ENCODE measurements at places on chromosomes 16 and 17.

DNA sequence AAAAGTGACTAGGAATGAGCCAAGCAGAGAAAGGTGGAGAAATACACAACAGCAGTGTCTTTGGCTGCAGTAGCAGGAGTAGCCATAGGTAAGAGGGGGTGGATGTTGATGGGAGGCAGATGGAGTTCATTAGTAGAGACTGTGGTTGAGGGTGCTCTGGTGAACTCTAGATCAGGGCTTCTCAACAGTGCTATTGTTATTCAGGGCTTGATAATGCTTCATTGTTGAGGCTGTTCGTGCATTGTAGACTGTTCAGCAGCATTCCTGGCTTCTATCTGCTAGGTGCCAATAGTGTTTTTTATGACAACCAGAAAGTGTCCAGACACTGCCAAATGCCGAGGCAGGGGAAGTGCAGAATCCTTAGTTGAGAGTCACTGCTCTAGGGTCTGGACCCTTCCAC lies 3.6 kb downstream of the ALKBH5 start:
- DNase-seq, result no peak

GRCh38 chr16:84735849-84736586 lies 36.2 kb downstream of the USP10 start:
- DNase-seq, result peak; percentile 87

GRCh38 chr17:8283356-8283755 lies 5.1 kb upstream of the RANGRF start:
- DNase-seq, result no peak

DNA sequence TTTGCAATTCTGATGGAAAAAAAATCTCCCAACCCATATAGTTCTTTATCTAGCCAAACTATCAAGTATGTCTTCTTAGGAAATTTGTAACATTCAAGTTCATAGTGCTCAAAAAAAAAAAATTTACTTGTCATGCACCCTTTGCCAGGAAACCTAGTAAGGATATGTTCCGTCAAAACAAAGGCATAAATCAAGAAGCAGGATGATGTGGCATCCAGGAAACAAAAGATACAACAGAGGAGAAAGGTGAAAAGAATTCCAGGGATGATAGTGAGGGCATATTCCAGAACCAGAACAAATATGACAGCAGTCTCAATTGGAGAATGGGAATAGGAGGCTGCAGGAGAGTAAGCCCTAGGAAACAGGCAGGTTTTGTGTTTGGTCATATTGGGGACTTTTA lies 104.6 kb downstream of the SPAG9 start:
- DNase-seq, result no peak

GRCh38 chr17:57600074-57600473 lies 145.0 kb downstream of the CCDC182 start:
- DNase-seq, result no peak

- no peak for DNase-seq
Observed at GRCh38 chr17:46020998-46021397, 21.9 kb downstream of the STH start.

- no peak for DNase-seq
Observed at GRCh38 chr16:27785307-27785678, 235.3 kb downstream of the KATNIP start.

DNA sequence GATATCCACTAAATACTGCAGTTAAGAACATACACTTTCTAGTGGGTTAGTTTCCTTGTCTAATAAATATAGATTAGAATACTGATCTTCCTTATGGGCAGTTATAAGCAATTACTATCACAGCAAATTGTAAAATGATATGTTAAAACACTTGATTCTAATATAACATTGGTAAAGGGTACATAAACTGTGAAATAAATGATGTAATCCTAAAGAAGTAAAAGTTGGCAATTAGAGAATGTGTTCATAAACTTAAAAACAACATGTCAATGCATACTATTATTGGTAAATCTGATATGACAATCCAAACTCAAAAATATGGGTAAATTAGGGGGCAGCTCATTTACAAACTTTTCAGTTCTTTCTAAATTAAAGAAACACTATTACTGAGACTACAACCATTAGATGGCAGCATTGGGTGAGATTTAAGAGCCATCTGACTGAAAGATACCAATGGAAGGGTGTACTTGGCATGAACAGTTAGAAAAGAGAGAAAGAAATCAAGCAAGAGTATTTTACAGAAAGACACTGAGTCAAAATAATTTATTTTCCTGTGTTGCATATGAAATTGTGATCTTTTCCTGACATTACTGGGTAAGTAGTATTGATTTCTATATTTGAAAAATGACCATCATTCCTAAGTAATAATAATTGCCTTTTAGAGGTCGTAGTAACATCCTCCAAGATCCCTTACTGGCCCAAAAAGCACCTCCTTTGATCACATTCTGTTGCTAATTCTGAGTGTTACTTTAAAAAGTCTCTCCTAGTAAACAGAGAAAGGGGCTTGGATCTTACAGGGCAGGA lies 119.6 kb downstream of the SPAG9 start:
- DNase-seq, result peak; percentile 76

DNA sequence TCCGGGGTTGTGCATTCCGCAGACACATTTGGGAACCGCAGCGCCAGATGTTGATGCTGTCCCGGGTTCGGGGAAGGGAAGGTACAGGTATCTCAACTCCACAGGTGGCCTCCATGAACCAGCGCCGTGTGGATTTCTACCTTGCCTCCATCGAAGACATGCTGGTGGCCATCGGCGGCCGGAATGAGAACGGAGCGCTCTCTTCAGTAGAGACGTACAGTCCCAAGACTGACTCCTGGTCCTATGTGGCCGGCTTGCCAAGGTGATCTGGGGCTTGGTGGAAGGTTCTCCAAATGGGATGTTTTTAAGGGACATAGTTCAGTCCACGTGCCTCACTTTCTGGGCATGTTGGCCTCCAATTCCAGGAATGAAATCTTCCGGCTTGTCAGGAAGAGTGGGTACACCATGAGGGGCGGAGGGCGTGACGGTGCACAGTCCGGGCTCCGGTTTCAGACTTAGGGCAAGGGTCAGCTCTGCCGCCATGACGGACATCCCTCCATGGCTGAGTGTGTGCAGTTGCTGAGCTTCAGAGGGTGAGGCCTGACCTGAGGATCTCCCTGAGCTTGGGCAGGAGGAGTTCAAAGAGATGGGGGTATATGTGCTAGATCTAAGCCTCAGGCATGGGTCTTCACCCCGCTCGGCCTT lies 11.5 kb downstream of the KLHL36 start:
- DNase-seq, result no peak

- DNase-seq, result peak; percentile 73
Observed at GRCh38 chr16:69351309-69352027, at the start of gene TMED6. TSS of gene TMED6 (minus strand) at chr16:69351786. CDS start at chr16:69351753, 33 bp downstream.

DNA sequence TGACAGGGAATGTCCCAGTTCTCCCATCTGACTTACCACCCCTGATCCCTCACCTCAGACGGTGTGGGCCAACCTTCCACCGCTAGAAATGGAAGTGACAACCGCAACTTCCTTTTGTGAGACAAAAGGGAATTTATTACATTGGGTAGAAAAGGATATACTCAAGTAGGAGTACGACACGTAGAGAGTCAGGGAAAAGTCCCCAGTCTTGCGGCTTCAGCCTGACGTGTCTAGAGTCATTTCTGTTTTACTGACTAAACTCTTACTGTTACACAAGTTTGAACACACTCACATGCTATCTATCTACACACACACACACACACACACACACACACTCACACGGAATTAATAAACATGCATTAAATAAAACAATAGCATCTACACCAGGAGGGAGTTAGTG lies 178.9 kb downstream of the COPRS start:
- DNase-seq, result no peak

GRCh38 chr17:9004132-9004960 lies 17.0 kb upstream of the NTN1 start:
- DNase-seq, result no peak

DNA sequence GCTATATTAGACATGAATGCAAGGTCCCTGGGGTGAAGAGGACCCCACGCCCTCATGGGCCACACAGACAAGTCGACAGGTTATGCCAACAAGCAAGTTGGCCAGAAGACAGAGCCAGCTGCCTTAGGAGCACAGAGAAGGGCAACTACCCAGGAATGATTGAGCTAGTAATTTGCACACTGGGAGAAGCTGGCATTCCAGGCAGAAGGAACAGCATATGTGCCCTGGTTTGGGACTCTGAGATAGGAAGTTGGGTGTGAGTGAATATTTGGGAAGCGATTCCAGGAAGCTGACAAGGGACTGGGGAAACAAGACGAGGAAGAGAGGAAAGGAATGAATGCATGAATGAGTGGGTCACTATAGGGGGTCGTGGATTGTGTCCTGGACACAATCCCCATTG lies 203.7 kb upstream of the CDH5 start:
- no peak for DNase-seq

- no peak for DNase-seq
Observed at GRCh38 chr17:6456321-6456720, 12.1 kb downstream of the PIMREG start.

DNA sequence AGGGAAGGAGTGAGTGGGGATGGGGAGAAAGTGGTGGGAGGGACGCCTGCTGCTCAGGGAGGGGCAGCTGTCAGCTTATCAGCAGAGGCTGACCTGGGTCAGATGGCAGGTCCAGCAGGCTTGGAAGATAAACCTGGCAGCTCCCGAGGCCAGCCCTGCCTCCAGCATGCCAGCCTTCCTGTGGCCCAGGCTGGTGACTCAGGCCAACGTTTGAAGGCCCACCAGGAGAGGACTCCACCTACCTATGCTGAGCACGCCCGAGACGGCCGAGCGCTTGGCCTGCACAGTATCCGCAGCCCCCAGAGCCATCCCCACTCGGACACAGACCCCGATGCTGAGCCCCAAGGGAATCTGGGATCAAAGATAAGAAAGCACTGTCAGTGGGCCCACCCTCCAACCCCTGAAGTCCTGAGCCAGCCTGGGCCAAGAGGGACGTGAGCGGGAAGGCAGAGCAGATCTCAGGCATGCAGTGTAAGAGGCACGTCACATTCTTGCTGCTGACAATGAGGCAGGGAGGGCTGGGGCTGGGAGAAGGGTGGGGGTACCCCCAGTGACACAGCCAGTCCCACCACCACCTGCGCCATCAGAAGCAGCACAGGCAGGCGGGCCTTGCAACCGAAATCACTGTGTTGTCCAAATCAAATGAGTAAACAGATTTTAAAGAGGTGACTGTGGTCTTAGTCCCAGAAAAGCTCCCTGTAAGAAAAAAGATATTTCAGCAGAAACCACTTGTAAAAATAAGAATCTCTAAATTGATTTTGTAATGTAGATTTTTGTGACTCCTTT lies 12.4 kb downstream of the SLC47A2 start:
- no peak for DNase-seq

DNA sequence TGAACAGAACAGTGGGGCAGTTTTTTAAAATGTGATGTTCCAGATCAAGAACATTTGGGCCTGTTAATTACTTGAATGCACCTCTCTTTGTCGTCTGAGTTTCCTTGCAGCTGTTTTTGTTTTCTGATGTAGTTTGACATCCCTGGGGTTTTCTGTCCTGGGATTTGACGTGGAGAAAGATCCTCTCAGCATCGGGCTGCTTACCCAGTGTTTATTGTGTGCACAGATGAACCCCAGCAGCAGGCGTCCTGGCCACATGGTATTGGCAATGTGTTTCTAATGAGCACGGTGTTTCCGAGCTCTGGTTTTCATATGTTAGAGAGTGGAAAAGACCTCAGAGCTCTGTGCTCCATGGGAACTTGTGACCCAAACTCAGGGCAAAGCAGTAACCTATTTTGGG lies 191.1 kb upstream of the IRX3 start:
- peak; percentile 49 for DNase-seq

- DNase-seq, result peak; percentile 28
Observed at GRCh38 chr17:59296190-59296589, 35.3 kb upstream of the YPEL2 start.

DNA sequence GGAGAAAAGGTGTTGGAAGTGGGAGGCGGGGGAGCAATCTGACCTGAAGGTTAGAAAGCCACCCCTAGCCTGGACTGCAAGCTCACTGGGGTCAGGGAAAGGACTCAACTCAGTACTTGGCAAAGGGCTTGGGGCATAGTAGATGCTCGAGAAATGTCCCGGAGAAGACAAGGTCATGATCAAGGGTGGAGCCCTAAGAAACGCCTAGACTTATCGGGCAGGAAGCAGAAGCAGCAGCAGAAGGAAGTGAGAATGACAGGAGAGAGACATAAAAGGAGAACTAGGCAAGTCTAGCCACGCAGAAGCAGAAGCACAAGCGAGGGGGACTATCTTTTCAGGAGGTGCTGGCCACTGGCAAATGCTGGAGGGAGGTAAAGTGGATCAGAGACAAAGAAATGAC lies 10.2 kb downstream of the COTL1 start:
- no peak for DNase-seq

- DNase-seq, result no peak
Observed at GRCh38 chr16:22372882-22373661, 1.3 kb downstream of the CDR2 start.

GRCh38 chr17:46147296-46147695 lies 45.9 kb downstream of the KANSL1 start:
- DNase-seq, result no peak

DNA sequence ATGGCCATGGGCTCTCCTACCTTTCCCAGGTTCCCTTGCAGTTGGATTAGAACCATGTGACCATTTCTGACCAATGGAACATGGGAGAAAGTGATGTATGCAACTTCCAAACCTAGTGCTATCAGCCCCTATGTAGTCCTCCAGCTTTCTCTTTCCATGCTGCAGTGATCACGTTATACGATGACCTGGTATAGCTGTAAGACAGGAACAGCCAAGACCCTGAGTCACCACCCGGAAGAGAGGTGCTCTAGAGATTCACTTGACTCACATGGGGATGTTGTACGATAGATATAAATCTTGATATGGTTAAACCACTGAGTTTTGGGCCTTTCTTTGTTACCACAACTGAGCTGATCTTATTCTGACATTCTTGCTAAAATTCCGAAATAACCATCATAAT lies 65.1 kb downstream of the NOG start:
- DNase-seq, result no peak

GRCh38 chr17:1485423-1486376 lies 6.8 kb downstream of the MYO1C start:
- DNase-seq, result peak; percentile 33

- DNase-seq, result no peak
Observed at GRCh38 chr17:4318186-4318585, 48.3 kb downstream of the UBE2G1 start.

GRCh38 chr17:76467366-76467765 lies at the start of gene AANAT:
TSS of gene AANAT (plus strand) at chr17:76467603. CDS start at chr17:76468747, 1,144 bp downstream.
- DNase-seq, result peak; percentile 55

GRCh38 chr17:80663781-80664206 lies 119.2 kb downstream of the RPTOR start:
- no peak for DNase-seq

- DNase-seq, result no peak
Observed at GRCh38 chr16:4924593-4925292, 12.2 kb downstream of the PPL start.

- peak; percentile 75 for DNase-seq
Observed at GRCh38 chr17:28505986-28506665, at the start of gene FOXN1. TSS of gene FOXN1 (plus strand) at chr17:28506348. CDS start at chr17:28523970, 17,622 bp downstream.

DNA sequence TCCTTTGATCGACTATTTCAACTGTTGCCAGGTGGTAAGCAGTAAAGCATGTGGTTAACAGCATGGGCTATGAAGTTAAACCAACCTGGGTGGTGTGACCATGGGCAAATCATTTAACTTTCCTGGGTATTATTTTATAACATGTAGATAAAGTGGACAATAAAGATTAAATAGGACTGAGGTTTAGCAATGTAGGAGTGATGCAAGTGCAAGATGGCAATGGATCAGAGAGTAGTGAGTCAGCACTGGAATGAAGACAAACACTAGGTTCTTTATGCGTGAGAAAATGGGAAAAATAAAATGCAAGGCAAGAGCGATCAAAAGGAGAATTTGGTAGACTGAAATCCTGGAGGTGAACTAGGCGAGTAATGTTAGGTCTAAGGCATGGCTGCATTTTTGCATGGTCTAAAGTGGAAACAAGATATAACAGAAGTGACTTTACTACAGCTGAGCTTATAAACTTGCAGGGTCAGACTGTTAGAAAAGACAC lies 222.4 kb upstream of the AXIN2 start:
- DNase-seq, result no peak

GRCh38 chr17:32697728-32698625 lies 178.9 kb downstream of the MYO1D start:
- no peak for DNase-seq
